Activated naive CD8-positive, alpha-beta T cell treated with anti-CD3 and anti-CD28 coated beads, Interleukin-2, amount 50 U/mL, for 16 hours (primary cell): ENCODE measurements at places on chromosomes 7 and 10.

DNA sequence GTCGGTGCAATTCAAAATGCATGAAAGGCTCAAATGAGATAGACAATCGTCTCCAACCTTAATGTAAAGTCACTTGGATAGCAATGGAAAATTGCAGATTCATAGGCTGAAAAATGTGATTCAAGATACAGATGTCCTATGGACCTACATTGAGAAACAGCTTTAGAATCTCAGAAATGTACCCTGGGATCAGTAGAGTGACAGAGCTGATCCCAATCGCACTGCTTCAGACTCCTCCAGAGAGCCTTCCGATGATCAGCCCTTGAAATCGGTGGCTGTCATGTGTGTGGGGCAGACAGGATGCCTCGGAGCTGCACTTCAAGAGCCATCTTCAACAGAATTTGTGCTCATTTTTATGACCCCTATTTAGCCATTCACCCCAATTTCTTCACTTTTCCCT lies 240.1 kb upstream of the GRB10 start:
- no peak for DNase-seq

- peak; percentile 52 for DNase-seq
These were observed 29.8 kb upstream of the PURB start for GRCh38 chr7:44914992-44915607.

DNA sequence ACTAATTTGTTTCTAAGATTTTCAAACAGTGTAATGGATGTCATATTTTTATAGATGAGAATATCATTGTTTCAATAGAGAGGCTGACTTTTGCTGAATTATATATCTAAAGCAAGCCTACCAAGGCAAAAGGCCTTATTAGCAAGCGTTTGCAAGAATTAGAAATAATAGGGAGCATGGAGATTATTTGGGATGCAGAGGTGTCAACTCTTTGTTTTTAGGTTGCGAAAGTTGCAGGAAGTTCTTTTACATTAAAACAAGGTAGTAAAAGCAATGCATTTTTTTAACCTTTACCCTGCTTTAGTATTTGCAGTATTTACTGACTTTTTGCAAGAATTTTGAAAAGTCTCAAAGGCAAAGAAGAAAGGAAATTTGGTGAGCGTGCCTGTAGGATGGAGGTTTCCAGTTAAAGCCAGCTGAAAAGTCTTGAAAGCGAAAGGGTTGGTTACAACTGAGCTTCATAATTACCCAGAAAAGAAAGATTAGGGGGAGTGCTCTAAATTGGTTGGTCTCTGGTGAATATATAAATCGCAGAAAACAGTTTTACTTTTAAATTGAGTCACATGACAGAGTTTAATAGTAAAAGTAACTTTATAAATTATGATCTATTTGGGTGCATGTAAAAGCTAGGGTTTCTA lies 81.6 kb downstream of the MKLN1 start:
- DNase-seq, result no peak

GRCh38 chr7:102101111-102101551 lies 185.5 kb upstream of the SH2B2 start:
- DNase-seq, result no peak

- no peak for DNase-seq
These were observed 342 bp upstream of the MEIG1 start for GRCh38 chr10:14958872-14959220.

DNA sequence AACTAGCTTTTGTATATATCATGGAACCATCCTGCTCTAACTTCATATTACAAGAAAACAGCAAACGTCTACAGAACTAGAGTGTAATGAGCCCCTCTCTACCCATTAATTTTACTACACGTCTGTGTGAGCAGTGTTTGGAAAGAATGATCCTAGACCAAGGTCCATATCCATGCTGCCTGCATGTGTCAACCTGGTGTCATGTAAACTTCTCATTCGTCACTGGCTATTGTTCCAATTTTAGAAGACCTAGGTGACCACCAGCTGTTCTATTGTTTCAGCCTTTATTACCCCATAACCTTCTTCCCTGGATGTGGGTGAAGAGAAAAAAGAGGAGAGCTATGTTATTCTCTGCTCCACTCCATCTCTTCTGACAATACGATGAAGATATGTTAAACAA lies 77.1 kb downstream of the CREM start:
- no peak for DNase-seq

- no peak for DNase-seq
These were observed 80.4 kb downstream of the DNMBP start for GRCh38 chr10:99929360-99929759.

- no peak for DNase-seq
These were observed 9.2 kb upstream of the GSAP start for GRCh38 chr7:77425101-77426051.

DNA sequence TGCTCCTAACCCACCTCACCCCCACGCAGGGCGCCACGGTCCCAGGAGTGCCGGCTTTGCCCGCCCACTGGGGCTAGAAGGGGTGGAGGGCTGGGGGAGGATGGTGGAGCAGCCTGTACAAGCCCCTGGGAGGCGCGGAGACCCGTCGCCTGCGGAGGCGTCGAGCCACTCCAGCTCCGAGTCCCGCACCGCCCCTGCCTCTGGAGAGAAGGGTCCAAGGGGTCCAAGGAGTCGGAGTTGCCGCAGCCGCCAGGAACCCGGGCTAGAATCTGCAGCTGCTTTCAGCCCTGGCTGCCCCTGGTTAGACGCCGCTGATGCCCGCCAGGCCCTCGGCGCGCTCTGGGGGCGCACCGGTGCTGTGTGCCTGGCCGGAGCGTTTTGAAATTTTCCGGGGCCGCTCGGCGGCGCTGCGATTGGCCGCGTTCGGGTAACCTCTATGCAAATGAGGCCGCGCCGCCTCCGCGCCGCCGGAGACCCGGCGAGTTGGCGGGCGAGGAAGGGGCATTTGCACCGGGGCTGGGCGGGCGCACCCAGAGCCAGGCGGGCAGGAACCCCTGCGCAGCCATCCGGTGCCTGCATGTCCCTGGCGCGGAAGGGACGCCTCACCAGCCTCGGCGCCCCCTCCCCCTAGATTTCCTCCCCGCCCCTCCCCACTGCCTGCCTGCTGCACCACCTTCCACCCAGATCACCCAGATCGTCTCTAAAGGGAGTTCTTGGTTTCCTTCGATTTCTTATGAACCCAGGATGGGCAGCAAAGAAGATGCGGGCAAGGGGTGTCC lies at the start of gene HMX2:
Gene HMX2 (plus strand): TSS at position 502 of the 779 bp plus-strand sequence. CDS start 243 bp downstream, at position 745.
- DNase-seq, result no peak

DNA sequence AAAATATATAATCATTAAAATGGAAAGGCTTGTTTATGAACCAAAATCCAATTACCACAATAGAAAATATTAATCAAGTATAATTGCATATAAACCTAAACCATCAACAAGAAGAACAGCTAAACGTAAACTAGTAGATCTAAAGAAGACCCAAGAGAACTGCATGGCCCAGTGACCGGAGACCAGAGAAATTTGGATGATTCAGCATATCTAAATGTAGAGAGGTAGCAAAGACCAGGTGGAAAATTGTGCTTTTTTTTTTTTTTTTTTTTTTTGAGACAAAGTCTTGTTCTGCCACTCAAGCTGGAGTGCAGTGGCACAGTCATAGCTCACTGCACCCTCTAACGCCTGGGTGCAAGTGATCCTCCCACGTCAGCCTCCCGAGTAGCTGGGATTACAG lies 207.2 kb upstream of the SEMA3E start:
- no peak for DNase-seq

- DNase-seq, result no peak
These were observed 28.1 kb downstream of the CSGALNACT2 start for GRCh38 chr10:43166207-43166879.

DNA sequence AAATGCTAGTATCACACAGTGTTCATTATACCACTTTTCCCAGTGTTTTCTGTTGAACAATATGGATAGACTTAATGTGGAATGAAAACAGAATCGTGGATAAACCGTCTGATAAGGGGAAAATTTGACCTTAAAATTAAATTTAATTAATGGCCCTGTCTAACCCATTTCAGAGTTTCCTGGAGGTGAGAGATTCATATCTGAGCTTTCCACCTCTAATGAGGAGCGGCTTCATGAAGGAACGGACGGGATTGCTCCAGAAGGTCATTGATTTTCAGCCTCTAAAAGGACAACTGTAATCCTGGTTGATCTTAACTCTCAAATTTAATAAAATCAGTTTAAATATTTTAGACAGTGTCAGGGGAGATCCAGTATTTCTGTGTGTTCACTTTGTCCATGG lies 874.9 kb downstream of the GRID1 start:
- no peak for DNase-seq

DNA sequence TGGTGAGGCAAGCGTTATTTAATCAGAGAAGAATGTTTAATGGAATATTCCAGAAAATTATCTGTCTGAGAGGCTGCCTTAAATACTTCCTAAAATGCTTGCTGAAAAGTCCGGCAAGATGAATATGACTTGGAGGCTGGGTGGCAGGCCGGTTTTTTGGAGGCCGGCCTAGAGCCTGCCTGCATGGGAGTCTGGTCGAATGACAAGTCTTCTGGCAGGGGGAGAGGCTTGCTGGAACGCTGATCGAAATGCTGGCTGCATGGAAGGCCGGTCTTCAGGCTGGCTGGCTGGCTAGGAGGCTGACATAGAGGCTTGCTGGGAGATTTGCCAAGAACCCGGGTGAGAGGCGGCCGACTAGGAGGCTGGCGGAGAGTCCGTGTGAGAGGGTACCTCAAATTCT lies 135.7 kb downstream of the OR13A1 start:
- no peak for DNase-seq

DNA sequence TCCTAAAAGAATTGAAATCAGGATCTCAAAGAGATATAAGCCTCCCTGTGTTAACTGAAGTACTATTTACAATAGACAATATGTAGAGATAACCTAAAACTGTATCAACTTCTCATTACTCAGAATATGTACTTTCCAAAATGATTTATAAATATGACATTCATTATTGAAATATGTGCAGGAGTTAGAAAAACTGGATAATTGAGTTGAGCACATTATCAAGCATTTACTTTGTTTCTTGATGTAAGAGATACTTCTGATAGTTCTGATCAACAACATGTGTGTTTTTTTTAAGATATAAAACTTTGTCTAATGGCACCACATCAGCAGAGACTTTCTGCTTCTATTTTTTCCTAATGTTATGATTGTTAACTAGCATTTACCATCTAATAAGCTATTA lies 38.2 kb downstream of the HYAL4 start:
- DNase-seq, result no peak

GRCh38 chr7:30752979-30753378 lies 1.0 kb downstream of the INMT start:
- no peak for DNase-seq

GRCh38 chr7:104089612-104090011 lies 100.2 kb upstream of the RELN start:
- DNase-seq, result no peak

GRCh38 chr10:126137562-126138221 lies 241.3 kb downstream of the FANK1 start:
- no peak for DNase-seq

- no peak for DNase-seq
These were observed 953.0 kb downstream of the GRID1 start for GRCh38 chr10:85413570-85413969.

DNA sequence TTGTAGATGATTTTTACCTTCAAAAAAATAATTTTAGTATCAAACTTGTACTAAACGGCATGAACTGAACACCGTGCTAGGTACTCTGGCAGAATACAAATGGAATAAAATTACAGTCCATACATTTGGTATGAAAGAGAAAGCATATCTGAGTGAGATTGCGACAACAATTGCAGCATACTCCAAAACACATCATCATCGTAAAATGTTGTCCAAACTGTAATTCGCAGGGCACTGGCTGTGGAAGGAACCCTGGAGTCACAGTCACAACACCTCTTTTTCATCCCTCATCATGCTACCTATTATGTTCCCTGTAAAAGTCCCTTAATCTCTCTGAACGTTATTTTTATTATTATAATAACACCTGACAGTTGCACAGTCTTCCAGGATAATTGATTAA lies 13.5 kb downstream of the CREM start:
- no peak for DNase-seq

DNA sequence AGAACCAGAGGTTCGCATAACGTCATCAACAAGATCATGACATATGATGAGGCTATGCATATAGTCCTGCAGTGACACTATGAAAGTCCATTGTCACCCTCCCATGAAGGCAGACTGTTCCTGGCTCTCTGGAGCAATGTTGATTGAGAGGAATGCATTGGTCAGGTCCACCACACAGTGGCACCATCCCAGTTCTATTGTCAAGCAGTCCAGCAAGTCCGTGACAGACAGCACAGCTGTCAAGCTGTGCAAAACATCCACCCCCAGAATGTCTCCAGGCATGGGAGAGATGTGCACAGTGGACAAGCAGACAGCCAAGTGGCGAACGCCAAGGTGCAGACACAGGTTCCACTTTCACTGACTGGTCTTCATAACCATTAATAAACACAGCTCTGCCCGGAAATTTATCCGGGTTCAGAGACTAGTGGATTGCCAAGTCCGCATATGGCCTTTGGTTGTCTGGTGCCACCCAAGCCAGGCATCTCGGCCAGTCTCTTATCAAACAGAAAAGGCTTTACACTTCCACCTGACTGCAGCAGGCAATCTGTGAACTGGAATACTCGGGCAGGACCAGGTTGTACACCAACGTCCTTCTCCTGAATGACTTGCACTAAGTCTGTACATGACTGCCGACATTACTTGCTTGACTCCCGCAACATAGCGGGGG lies 7.2 kb downstream of the RNF133 start:
- DNase-seq, result no peak

DNA sequence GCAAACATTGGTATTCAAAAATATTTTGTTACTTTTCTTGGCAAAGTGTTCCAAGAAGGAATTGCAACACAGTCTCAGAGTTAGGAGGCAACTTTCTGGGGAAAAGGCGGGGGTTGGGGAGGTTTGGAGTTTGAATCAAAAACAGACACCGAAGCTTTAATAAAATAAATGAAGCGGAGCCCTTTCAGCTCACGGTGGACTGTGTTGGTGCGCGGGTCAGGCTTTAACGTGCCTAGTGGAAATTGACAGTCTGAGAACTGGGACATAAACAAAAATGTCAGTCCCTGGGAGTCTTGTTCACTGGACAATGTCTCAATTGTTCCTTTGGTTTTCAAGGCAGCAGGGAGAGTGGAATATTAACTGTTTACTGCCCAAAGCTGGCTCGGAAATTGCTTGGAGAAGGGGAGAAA lies 109.3 kb downstream of the TCF7L2 start:
- DNase-seq, result no peak

- no peak for DNase-seq
These were observed 39.0 kb downstream of the FRMPD2 start for GRCh38 chr10:48235501-48235900.

GRCh38 chr7:104723001-104723400 lies 291.0 kb upstream of the KMT2E start:
- no peak for DNase-seq

GRCh38 chr7:157926521-157927150 lies 589.8 kb downstream of the DNAJB6 start:
- no peak for DNase-seq

GRCh38 chr7:122626785-122627184 lies 72.1 kb downstream of the RNF133 start:
- DNase-seq, result no peak
